Thyroid gland (tissue), 4 donors: ENCODE measurements at places on chromosomes 16 and 17. TPM values are rescaled to one million over a fixed set of nuclear protein-coding genes. Genes with fewer than 3 reads are reported as not detected.

DNA sequence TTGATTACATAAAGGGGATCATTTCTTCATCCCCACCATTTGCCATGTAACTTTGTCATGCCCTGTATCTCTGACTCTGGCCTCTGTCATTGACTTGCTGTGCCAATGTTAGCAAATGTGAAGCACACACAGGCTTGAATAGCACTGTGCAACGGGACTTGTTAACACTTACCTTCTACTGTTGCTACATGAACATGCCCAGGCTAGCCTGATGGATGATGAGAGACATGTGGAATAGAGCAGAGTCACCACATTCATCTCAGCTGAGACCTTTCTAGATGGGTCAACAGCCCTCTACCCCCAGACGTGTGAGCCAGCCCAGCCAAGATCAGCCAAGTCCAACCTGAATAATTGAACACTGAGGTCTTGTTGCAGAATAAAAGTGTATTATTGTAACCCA, 162.1 kb upstream of the SALL1 start:
- H3K27me3 ChIP-seq: no peaks in the 10 kb centered on the region
- H3K4me3 ChIP-seq: no peak overlapping the region
- no peak for DNase-seq
- no peak overlapping the region for H3K27ac ChIP-seq
- H3K36me3 ChIP-seq: no peaks in the 10 kb centered on the region

- H3K4me1 ChIP-seq: no peaks in the 10 kb centered on the region
- no peaks in the 10 kb centered on the region for H3K27me3 ChIP-seq
- H3K36me3 ChIP-seq: no peaks in the 10 kb centered on the region
- DNase-seq: no peak
Measured at GRCh38 chr16:26857371-26857770, 209.4 kb upstream of the C16orf82 start.

GRCh38 chr17:16419074-16419928, 3.9 kb downstream of the TRPV2 start:
- peak; percentile 74 for DNase-seq
- H3K27me3 ChIP-seq: no peaks in the 10 kb centered on the region
- peaks cover 39% of the 10 kb centered on the region for H3K4me1 ChIP-seq
- peak overlapping the region; percentile 82 for H3K27ac ChIP-seq

DNA sequence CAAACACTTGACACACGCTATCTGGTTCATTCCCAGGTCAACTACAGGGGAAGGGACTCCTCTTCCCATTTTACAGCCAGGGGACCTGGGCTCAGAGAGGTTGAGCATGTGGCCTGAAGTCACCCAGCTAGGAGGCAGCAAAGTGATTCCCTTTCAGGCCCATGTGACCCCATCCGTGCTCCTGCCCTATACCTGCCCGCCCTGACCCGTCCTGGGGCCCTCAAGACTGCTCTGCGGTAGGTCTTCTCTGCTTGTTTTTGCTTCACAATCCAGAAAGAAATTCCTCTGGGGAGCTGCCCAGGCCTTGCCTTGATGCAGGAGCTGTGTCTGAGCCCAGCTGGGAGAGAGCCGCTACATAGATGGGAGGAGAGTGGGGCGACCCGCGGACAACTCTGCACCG, 161.4 kb downstream of the SDK2 start:
- no peaks in the 10 kb centered on the region for H3K4me1 ChIP-seq
- no peak overlapping the region for H3K27ac ChIP-seq
- H3K36me3 ChIP-seq: no peaks in the 10 kb centered on the region
- no peaks in the 10 kb centered on the region for H3K27me3 ChIP-seq

- peaks cover 30% of the 10 kb centered on the region for H3K4me1 ChIP-seq
- peak; percentile 69 for DNase-seq
- H3K27me3 ChIP-seq: no peaks in the 10 kb centered on the region
- no peaks in the 10 kb centered on the region for H3K36me3 ChIP-seq
Measured at GRCh38 chr16:81616321-81617020, 162.6 kb upstream of the PLCG2 start.

DNA sequence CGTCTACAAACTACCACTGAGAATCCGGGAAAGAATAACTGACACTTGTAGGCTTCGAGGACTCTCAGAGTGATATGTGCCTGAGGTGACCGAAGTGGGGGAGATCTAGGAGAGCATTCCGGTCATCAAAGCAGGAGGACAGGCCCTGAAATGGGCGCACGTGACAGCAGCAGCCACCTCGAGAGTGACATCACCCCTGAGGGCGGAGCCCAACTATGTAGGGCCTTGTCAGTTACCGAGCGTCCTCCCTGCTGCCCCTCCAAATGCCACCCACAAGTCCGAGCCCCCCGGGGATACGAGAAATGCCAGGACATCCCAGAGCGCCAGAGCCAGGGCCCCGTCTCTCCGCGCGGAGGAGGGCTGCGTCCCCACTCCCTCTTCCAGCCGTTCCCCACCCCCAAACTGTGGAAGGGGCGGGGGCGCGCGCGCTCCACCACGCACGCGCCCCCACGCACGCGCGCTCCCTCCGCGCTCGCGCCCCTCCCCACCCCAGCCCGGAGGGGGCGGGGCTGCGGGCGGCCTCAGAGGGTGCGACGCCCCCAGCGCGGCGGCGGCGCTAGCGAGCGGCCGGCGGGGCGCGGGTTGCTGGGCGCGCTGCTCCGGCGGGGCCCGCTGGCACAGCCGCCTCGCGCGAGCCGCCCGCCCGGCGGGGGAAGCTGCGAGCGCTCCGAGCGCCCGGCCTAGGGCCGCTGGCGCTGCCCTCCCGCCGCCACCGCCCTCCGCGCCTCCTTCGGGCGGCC, at the start of gene TANC2:
TANC2 (plus strand) TSS at position 550 of the 740 bp plus-strand sequence. CDS start 43,325 bp downstream, outside the sequence.
- peak within 1 kb of the TSS; percentile 78 for H3K4me3 ChIP-seq
- peaks cover 7% of the 10 kb centered on the region for H3K4me1 ChIP-seq
- H3K27ac ChIP-seq: peak within 1 kb of the TSS; percentile 80
- DNase-seq: peak; percentile 87
- no peaks in the 10 kb centered on the region for H3K27me3 ChIP-seq

The KCNJ18 gene
- total RNA-seq: not detected

The SCNN1G gene
- total RNA-seq: 6.5 TPM
